NCI-H1417 (cell line): ENCODE measurements at places on chromosomes 11 and 22.
A peak's percentile ranks its signal among the peaks of the same experiment; 100 is the strongest.

DNA sequence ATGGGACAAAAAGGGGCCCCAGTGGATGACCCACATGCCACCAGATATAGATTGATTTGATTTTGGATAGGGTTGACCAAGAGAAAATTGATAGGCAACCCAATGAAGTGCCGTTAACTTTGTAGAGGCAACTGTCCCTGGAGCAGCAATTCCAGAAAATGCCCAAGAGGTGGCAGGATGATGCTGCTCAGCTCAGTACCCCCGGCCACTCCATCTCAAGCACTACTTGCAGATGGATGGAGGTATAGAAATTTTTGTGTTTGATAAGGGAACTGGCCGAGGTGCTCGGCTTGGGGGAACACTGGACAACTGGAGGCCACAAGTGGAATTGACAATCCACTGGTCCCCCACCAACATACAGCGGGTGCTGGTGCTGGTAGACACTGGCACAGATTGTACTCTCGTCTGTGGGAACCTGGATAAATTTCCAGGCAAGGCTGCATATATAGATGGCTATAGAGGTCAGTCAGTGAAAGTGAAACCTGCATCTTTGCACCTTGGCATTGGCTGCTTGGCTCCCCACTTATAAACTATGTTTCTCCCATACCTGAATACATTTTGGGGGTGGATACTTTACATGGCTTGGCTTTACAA lies 86.3 kb downstream of the CCDC83 start:
- DNase-seq, result peak; percentile 13

GRCh38 chr11:77866336-77866735 lies 45.4 kb downstream of the AAMDC start:
- no peak for DNase-seq

DNA sequence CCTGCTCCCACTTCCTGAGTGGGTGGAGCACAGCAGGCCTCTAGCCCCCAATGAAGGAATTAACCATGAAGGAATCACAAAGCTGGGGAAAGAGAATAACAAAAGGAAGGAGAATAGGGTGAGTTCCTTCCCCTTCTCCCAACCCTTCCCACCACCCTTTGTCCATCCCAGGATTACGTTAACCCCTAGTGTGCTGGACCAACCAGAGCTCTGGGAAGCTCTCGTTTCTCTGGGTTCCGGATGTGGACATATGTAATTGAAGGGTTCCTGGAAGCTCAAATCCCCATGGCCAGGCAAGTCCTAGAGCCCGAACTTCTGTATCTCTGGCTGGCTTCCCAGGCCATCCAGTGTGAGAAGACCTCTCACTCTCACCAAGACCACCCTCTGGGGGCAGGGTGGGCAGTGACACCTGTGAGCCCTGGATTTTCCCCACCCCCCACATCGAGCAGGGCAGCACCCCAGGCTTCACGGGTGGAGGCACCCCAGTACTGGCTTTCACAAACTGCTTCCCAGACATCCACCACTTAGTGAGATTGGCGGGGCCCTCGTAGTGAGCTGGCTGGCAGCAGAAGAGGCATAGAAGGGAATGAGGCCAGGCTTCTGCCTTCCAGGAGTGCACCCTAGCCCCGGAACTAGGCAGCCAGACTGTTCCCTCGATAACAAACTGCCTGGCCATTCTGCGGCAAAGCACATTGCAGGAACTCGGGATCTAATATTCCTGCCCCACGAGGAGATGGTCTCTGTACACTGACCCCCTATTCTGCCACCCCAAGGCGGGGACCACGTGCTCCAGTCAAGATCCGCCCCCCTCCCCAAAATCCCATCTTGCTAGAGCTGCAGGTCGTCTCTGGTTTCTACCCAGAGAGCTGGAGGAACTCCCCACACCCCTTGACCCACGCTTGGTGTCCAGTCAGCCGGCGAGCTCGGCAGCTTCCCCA lies 2.1 kb downstream of the NECTIN1 start:
- no peak for DNase-seq

DNA sequence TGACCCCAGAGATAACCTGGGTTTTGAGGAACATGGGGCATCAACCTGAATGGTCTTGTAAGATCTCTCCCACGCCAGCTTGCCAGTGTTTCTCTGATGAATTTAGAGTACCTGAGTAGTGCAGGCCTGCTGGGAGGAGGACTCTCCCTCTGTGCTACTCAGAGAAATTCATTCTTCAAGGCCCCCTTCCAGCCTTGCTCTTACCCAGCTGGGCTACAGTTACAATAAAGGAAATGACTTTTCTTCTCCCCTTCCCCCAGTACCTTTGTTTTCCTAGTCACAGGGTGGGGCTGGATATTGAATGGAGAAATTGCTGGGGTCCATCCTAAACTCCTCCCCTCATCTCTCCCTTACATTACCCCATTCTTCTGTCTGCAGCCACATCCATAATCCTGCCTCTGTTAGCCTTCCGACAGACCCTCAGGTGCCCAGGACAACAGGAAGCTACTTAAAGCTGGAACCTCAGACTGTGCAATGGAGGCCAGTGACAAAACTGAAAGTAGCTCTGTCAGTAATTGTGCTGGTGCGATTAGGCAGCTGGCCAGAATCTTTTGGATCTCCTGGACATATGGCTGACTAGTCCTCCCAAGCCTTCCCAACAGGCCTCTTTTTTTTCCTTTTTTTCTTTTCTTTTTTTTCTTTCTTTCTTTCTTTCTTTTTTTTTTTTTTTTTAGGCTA lies 17.4 kb downstream of the LIMK2 start:
- DNase-seq, result no peak

DNA sequence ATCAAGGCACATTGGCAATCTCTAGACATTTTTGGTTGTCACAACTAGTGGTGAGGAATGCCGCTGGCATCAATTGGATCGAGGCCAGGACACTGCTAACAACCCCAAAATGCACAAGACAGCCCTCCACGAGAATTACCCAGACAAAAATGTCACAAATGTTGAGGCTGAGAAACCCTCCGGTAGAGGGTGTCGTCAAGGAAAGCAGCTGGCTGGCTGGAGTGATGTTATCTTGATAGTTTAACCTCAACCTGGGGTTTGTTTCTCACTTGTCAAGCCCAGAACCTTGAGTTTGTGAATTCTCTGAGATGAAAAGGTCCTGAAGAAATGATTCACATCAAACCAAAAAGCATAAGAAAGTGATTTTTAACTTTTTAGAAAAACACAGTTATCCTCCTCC lies 21.1 kb upstream of the TMPRSS13 start:
- no peak for DNase-seq

- DNase-seq, result no peak
Measured at GRCh38 chr11:119065369-119065768, 2.2 kb upstream of the VPS11 start.

DNA sequence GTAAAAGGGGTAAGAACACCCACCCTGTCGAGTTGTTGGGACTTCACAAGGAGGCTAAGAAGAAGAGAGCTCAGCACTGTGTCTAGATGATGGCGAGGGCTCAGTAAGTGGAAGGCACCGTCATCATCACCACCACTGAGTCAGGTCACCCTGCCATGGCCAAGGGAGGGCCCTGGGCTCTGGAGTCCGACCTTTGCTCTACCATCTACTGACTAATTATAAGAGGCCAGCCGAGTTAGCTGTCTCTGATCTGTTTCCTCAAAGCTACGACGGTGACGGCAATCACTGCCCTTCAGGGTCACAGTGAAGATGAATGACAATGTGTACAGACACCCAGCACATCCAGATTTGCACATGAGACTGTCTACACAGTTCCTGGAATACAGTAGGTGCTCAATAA lies 29.3 kb downstream of the KIAA0930 start:
- DNase-seq, result no peak

- no peak for DNase-seq
Measured at GRCh38 chr11:540583-541432, 3.5 kb downstream of the LRRC56 start.
